ENCODE measurements at places on chromosomes 7 and 10.

GRCh38 chr7:8254215-8254614 lies 7.8 kb downstream of the ICA1 start:
- DNase-seq = no peak

DNA sequence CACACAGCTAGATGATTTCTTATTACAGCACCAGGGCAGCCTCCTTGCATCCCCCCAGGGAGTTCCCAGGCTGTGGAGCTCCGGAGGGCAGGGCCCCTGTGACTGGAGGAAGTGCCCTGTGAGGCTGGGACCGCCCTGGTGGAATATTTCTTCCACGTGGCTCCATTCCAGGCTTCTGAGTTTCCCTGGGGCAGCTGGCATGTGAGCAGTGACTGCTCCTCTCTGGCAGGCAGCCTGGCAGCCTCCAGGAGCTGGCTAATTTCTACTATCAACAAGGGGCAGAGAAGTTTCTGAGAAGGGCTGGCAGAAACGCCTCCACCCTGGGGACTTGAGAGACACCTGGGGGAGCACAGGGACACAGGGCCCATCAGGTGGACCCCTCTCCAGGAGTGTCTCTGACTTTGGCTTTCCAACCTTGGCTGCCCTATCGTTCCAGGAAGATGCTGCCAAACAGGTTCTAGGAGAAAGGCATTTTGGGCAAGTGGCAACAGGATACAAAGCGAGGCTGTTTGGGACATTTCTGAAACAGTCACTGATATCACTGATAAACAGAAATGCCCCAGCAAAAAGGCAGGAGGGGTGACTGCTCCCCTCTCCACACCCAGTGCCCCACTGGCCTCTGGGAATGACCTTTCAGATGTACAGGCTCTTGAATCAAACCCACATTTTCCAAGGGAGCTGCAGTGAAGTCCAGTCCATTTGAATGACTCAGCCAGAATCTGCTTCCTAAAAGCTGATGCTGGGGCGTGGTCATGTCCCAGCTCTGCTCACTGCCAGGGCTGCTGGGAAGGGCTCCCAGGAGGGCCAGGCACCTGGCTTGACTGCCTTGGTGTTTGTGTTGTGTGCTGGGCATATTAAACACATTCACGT lies 16.1 kb downstream of the MYOF start:
- DNase-seq = no peak

DNA sequence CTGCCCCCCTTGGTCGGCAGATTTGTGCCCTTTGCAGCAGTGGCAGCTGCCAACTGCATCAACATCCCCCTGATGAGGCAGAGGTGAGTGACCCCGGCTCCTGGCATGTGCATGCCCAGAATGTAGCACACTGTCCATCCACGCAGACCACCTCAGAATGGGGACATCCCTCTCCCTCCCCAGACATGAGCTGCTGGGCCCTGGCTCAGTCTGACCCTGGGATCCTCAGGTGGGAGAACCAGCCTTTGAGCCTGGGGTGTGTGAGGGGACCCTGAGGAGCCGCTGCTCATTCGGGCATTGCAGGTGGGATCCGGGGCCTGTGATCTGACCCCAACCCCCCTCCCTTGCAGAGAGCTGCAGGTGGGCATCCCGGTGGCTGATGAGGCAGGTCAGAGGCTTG lies 5.7 kb downstream of the SFXN3 start:
- no peak for DNase-seq

DNA sequence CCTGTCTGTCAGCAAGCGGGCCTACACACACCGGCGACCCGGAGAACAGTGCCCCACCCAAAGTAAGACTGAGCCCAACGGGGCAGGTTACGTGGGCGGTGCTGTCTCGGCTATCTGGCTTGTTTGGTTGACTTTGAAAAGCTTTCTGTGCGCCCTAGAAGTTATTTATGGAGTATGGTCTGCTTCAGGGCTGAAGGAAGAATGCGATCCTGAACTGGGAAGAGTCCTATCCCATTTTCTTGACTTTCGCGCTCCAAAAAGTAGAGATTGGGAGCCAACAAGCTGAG lies 1.5 kb downstream of the INA start:
- DNase-seq = no peak

DNA sequence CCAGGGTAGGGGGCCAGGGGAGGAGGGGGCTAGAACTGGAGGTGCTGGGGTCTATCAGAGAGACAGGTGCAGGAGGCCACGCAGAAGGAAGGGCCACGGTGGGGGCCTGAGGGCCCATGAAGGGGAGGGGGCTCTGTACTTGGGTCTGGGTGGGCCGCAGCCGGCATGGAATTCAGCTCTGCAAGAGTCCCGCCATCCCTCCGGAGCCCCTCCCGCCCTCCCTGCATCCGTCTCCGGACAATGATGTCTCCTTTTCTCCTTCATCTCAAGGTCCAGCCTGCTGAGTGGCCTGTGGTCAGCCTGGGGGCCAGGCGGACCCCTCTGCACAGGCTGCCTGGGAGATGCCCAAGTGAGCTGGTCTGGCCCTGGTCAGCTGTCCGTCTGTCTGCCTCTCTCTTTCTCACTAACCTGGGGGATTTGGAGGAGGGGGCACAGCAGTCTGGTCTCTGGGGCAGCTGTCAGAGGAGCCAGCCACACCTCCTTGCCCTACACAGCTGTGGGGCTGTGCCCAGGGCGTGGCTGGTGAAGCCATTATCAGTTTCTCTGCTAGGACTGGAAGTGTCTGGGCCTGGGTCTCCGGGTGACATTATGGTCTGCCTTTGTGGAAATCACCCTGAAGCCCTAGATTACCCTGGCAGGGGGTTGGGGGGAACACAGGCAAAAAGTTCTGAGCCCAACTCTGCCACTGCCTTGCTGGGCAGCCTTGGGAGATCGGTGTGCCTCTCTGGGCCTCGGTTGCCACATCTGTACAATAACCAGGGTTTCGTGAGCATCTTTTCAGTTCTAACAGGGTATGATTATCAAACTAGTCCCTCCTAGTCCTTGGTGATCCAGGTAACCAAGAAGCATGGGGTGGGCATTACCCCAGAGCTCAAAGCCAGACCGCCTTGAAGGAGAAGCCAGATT lies 19.0 kb upstream of the HSPB1 start:
- no peak for DNase-seq

Measured in activated naive CD8-positive, alpha-beta T cell treated with anti-CD3 and anti-CD28 coated beads, Interleukin-2, amount 10 ng/mL, durations not matched to agents 7 days and 5 days (primary cell).